SHP77 (cell line): ENCODE measurements at places on chromosomes 1 and 21.
A peak's percentile ranks its signal among the peaks of the same experiment; 100 is the strongest.

DNA sequence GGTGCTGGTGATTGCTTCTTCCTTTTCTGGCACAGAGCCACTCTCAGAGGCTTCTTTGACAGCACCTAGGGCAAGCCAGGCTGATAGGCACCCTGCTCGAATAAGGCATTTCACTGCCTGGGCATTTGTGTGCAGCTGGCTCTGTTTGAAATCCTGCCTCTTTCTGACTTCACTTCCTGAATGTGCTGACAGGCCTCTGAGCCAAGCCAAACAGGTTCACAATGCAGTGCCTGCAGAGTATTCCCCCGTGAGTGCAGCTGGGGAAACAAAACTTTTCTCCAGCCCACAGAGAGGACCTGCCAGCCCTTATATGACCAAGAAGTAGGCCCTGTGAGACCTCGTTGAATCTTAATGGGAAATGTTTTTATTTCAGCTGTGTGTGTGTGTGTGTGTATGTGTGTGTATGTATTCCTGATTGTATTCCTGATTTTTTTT is 10.4 kb downstream of the JUN start:
- DNase-seq, result peak; percentile 97

DNA sequence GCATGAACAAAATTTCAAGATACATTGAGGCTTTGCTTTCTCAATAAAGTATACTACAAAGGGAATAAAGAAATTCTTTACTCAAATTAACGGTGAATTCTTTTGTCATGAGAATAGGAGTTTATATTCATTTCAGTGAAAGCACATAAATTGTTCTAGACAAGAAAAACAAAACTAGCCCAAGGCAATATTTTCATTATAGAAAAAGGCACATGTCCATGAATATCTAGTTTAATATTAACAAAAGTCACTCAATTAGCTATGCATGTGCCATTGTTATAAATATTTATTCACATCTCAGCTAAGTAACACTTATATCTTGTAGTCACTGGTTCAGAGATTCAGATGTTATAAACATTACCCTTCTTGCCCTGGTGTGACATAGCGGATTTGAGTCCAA is 369.3 kb downstream of the GPATCH2 start:
- no peak for DNase-seq

DNA sequence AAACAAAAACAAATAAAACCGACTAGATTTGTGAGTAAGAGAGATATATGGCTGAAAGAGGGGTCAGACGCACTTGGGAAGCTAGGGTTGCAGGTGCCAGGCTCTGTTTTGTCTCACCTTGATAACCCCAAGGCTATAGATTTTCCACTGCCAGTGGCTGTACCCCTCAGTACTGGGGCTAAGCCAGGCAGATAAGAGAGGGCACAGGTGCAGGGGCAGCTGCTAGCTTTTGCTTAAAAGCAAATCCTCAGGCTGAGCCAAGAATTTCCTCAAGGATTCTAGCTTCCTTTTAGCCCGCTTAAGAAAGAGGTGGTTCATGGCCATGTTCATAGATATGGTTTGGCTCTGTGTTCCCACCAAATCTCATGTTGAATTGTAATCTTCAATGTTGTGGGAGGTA is 57.9 kb downstream of the OVGP1 start:
- DNase-seq, result no peak

DNA sequence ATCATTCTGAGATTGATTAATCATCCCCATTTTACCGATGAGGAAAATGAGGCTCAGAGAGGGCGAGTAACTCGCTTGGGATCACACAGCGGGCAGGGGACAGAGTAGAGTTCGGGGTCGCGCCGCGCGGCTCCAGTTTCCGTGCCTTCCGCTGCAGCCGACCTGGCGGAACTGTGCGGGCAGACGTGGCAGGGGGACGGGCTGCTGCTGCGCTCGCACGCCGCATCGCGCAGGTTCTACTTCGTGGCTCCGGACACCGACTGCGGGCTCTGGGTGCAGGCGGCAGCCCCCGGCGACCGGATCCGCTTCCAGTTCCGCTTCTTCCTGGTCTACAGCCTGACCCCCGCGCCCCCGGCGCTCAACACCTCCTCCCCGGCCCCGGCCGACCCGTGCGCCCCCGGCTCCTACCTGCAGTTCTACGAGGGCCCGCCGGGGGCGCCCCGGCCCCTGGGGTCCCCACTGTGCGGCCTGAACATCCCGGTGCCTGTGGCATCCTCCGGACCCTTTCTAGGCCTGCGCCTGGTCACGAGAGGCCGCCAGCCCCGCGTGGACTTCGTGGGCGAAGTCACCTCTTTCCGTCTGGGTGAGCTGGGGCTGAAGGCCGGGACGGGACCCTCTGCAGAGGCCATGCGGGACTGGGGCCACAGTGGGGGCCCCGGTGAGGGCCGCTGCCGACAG is 2.3 kb downstream of the LDLRAD2 start:
- no peak for DNase-seq

DNA sequence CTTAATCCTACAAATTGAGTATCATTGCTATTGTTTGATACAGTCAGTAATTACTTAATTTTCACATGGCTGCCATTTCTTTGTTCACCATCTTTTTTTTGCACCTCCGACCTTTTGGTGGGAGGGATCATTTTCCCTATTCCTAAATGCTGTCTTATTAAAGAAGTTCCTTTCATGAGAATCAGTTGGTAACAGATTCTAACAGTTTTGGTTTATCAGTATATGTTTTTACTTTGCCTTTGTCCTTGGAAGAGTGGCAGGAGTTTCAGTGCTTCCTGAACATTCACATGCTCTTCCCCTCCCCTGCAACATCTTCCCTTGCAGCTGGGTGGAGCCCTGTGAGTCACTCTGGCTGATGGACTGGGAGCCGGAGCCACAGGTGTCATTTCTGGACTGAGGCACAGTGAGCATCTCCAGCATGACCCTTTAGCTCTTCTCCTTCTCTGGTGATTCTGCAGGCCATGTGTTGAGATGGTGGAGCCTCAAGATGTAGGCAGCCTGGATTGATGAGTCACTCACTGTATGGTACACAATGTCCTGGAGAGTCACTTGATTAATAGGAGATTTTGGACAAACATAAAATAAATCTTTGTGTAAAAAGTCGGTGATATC is 217.7 kb downstream of the URB2 start:
- DNase-seq, result peak; percentile 81

DNA sequence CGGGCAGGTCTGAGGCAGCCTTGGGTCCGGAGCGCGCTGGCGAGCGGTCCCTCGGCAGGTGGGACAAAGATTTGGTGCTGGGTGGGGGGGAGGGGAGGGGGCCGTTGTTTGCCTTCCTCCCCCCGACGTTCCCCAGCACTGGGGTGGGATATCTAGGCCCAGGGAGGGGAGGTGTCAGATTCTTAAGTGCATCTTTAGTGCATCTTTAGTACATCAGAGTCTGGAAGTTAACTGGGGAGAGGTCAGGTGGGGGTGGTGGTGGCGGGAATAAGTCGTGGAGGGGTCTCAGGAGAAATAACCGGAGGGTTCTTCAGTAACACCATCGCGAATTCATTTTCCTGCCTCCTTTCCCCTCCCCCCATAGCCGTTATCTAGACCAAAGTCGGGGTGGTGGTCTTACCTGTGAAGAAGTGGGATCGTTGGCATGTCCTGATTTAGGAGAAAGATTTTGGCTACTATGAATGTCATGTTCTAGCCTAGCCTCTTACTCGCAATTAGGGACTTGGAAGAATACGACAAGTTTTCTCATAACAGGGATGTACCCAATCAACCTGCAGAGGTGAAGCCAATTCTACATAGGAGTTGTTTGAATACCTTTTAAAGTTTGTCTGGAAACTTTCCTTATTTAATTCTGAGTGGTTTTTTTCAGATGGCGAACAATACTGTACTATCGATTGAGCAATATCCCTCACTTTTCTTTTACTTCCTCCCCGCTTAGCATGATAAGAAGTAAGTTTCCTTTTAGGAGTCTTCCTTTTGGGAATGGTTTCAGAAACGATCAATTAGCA is 886 bp downstream of the ZMYM4 start:
- no peak for DNase-seq

GRCh38 chr1:225880636-225881035 is 1.5 kb downstream of the TMEM63A start:
- no peak for DNase-seq
